ENCODE measurements at places on chromosomes 2 and 18.

DNA sequence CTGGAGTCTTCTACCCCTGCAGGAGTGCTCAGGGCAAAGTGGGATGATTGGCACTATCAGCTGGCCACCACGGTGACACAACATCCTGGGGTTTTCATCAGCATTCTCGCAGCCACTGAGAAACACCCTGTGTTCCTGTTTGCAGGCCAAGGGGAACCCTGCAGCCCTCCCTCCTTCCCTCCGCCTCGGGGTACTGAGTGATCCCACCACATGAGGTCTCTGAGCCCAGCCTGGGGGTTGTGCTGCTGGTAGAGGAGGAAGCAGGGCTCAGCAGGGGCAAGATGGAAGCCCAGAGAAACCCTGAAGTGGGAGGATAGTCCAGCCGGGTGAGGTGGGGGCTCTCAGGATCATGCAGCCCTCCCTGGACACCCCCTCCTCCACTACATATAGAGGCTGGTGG lies at the start of gene OXER1:
TSS of gene OXER1 (minus strand) at position 40 of the 400 bp plus-strand sequence. CDS start 73 bp downstream, outside the sequence.
- no peak for DNase-seq

DNA sequence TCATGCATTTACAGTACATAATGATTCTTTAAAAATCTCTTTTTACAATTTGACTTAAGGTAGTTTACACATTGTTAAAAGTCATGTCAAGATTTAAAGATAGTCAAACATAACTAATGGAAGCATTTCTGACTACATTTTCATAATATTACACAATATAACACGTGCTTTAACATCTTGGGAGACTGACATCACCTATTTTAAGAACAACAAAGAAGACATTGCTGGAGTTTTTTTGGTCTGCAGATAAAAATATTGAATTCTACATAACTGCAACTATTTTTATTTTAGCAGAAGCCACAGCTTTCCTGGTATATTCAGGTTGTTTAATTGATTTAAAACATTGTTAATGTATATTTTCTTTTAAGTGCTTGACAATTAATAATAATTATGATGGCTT lies 65.7 kb downstream of the UBR3 start:
- no peak for DNase-seq

DNA sequence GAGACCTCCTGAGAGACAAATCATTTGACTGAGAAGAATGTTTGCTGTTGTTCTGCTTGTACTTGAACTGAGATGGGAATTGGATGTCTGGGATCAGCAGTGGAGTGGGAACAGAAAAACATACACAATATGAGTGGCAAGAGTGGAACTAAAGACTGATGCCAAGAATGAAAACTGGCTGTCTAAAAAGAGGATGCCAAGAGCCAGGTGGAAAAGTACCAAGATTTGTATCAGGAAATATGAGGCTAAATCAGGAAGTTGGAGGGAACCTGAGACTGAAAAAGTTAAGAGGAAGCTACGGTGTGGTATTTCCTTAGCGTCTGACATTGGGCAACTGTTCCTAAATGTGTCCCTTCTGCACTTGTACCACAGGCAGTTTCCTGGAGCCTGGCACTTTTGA lies 440.9 kb upstream of the CELF4 start:
- DNase-seq: no peak

DNA sequence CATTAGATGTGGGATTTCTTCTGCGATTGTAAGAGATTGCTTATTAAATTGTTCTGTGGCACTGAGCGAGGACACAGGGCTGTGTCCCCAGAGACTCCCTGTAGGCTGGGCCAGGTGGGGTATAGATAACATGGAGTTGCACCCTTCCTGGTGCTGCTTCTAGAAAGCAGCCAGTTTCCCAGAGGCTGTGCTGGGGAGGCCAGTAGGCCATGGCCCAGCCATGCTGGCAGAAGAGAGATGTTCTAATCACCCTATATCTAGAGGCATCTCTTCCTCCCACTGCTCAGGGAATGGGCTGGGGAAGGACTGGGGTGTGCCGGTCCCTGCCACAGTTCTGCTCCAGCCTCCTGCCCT lies 66.9 kb downstream of the HS1BP3 start:
- DNase-seq: no peak

GRCh38 chr2:233389601-233390125 lies 35.4 kb downstream of the DGKD start:
- no peak for DNase-seq

DNA sequence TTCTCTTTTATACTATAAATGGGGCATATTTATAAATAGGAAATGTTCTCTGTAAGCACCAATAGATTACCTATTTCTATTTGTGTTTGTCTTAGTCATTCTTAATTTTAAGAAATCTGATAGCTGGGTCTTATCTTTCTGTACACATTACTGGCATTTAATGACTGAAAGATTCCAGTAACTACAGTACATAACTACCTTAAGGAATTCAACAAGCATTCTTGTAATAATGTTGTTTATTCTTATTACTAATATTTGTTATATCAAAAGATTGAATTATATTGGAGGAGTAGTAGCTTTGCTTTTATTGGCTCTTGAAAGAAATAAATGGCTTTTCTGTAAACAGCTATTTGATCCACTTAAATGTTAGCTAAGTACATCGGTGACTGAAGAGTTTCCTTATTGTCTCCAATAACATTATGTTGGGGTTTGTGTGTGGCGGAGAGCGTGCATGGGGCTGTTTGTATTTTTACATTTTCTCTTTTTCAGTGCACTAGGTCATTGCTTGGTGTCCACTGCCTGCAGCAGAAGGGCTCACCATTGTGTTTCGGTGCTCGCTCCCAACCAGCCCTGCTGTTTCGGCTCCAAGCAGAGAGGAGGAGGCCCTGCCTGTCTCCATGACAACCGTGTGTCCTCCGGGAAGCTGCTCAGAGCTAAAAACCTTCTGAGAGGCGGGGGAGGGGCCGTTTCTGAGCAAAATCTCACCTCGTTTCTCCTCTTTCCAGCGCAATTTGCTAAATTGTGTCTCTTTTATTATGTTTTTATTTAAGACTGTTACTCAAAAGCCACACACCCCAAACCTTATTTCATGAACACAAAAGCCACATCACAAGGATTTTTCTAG lies 112.5 kb upstream of the SLC38A11 start:
- DNase-seq: peak; percentile 58

All from urothelium cell line (cell line).